Tibial nerve (tissue), 4 donors: ENCODE measurements at places on chromosomes 4 and X.

GRCh38 chr4:82097504-82097903 is 276.3 kb downstream of the HNRNPD start:
- no peaks in the 10 kb centered on the region for H3K36me3 ChIP-seq
- no peak overlapping the region for H3K27ac ChIP-seq
- H3K4me3 ChIP-seq: no peak overlapping the region
- no peaks in the 10 kb centered on the region for H3K27me3 ChIP-seq
- no peak for DNase-seq
- H3K4me1 ChIP-seq: no peaks in the 10 kb centered on the region

DNA sequence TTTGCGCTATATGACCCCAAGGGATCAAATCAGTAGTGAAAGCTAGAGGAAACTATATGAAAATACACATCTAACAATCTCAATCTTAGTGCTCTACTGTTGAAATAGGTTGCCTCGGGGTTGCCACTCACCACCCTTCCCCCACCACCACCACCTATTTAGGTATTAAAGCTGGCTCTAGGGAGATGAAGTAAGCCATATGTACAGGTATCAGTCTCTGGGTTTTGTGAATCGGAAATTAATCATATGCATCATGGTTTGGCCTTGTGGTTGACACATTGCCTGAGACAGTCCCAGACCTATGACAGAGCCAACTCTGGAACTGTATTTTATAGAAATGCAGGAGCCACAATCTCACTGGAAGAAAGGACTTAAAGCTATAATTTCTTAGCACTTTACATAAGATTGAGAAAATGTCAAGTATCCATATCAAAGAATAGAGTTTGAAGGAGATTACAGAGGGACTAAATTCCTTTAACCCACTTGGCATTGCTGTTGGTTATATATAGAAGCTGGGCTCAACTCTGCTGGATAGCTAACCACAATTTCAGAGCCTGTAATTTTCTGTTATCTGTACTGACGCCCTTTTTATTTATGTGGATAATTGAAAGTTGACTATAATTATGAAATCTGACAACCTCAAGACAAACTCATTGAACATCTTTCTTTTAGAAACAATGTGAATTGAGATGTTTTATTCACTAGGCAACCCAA is 26.7 kb upstream of the BMP2K start:
- no peaks in the 10 kb centered on the region for H3K27me3 ChIP-seq
- H3K4me3 ChIP-seq: no peak overlapping the region
- H3K4me1 ChIP-seq: no peaks in the 10 kb centered on the region
- H3K36me3 ChIP-seq: no peaks in the 10 kb centered on the region

DNA sequence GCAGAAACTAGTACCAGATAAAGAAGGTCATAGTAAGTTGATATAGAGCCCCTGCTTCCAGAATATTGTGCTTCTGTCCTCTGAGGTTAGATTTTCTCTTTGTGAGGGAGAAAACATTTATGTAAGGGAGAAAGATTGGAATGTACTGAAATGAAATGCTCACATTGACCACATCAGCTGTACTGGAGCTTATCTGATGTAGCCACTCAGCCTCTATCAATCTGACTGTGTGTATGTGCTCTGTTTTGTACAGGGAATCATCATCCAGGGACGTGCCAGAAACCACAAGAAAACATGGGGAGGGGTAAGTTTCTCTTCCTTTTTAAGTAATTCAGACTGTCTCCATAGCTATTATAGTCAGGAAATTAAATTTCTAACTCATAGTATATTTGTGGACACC is 56.8 kb downstream of the PRRG1 start:
- no peak for DNase-seq
- H3K4me3 ChIP-seq: no peak overlapping the region
- H3K36me3 ChIP-seq: no peaks in the 10 kb centered on the region
- H3K27ac ChIP-seq: no peak overlapping the region
- no peaks in the 10 kb centered on the region for H3K4me1 ChIP-seq

GRCh38 chr4:8234715-8235114 is 34.8 kb upstream of the HTRA3 start:
- H3K27me3 ChIP-seq: no peaks in the 10 kb centered on the region
- DNase-seq: no peak
- no peak overlapping the region for H3K4me3 ChIP-seq
- no peak overlapping the region for H3K27ac ChIP-seq

GRCh38 chr4:108483650-108484049 is 136.7 kb upstream of the RPL34 start:
- H3K27ac ChIP-seq: no peak overlapping the region
- no peak for DNase-seq
- no peaks in the 10 kb centered on the region for H3K36me3 ChIP-seq
- no peak overlapping the region for H3K4me3 ChIP-seq
